ENCODE measurements at places on chromosomes 7 and 10. TPM values are rescaled to one million over a fixed set of nuclear protein-coding genes. Genes with fewer than 3 reads are reported as not detected.

DNA sequence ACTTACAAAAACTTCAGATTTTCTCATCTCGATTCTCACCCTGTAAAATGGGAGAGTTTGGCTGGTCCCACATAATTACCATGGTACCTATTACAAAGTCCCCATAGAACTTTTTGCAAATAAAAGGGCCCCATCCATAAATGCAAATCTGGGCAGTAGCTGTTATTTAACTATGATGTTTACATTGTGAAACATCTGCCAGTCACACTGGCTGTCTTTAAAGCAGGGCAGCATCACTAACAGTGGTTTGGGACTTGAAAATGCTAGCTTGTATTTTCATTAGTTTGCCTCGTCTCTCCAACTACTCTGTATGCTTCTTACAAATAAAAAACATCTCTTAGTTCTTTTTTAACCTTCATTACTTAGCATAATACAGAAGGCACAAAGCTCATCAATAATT, 240.7 kb downstream of the FZD1 start:
- H3K4me3 ChIP-seq = no peak overlapping the region
- no peak overlapping the region for H3K27ac ChIP-seq
- no peaks in the 10 kb centered on the region for H3K4me1 ChIP-seq
- H3K36me3 ChIP-seq = no peaks in the 10 kb centered on the region
- H3K27me3 ChIP-seq = no peaks in the 10 kb centered on the region

DNA sequence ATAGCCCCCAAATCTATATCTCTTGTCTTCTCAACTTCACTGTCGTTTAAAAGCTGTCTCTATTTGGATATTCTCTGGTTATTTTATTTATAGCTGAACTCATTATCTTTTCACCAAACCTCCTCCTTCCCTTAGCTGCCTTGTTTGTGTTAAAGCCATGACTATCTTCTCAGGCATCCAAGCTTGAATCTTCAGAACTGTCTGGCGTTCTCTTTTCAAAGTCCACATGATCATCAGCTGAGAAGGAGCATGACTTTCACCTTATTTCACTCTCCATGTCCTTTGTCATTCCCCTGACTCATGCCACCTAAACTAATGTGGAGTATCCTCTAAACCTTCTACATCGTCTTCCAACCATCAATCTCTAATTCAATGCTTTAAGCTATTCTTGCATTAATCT, 5.7 kb upstream of the GLCCI1 start:
- no peak overlapping the region for H3K27ac ChIP-seq
- DNase-seq = no peak
- no peaks in the 10 kb centered on the region for H3K27me3 ChIP-seq
- no peak overlapping the region for H3K4me3 ChIP-seq

DNA sequence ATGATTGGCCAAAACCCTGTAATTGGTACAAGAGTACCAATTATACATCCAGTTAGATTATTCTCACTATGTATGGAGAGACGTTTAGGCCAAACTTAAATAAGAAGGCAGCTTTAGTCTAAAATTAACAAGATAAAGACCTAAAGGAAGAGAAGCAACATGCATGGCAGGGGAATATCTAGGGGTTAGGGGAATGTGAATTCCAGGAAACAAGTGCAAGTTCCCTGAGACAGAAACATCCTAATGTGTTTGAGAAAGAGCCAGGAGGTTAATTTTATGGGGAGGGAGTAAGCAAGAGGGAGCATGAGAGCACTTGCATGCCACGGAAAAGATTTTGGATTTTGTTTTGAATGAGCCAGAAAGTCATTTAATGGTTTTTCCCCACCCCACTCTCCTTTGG, 39.6 kb upstream of the CCDC6 start:
- no peak for DNase-seq
- H3K27ac ChIP-seq = no peak overlapping the region
- H3K4me3 ChIP-seq = no peak overlapping the region
- H3K27me3 ChIP-seq = no peaks in the 10 kb centered on the region
- H3K4me1 ChIP-seq = no peaks in the 10 kb centered on the region
- H3K36me3 ChIP-seq = no peaks in the 10 kb centered on the region

TRIM73 gene
- 4.1 TPM for total RNA-seq

SORBS1 gene
- 29.4 TPM for total RNA-seq

DNA sequence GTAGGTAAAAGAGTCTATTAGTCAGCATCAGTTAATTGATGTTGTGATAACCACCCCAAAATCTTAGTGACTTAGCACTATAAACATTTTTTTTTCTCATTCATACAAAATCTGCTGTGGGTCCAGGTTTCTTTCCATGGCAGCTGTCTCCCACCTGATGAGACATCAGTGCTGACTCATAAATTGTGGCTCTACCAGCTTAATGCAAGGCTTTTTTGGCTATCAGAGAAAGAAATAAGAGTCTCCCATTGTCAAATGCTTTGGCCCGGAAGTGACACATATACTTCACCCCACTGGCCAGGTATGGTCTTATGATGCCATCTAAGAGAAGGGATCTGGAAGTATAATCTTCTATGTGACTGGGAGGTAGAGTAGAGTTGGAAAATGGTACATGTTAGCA, 14.5 kb downstream of the DNAJB9 start:
- peaks cover 3% of the 10 kb centered on the region for H3K27me3 ChIP-seq
- no peak for DNase-seq
- H3K27ac ChIP-seq = no peak overlapping the region
- no peak overlapping the region for H3K4me3 ChIP-seq
- peaks cover 8% of the 10 kb centered on the region for H3K4me1 ChIP-seq

DNA sequence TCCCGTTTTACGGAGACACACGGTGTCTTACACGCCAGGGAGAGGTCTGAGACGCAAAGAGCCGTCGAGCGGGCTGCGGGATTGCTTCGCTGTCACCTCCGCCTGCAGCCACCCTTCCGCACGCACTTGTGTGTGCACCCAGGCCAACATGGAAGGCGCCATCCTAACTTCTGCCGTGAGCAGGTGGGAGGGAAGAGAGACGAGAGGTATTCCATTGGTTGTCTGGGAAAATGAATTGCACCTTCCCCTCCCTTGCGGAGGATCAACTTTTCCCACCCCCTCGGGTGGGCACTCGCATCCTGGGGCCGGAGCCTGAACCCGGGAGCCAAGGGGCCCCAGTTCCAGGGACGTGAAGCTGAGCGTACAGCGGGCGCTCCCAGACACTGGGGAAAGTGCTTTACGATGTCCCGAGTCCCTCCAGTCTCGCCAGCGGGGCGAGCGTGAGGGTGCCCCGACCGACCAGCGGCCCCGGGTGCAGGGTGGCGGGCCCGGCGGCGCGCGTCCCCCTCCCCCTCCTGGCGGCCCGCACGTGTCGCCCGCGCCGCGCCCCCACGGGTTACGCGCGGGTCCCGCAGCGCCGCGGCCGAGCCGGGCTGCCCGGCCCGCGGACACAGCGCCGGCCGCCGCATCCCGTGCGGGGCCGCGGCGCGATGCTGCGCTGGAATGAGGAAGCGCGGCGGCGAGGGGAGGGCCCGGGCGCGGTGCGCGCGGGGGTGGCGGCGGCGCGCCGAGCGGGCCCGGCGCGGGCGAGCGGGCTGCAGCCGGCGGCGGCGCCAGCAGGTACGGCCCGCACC, 984 bp upstream of the IKZF1 start:
- H3K36me3 ChIP-seq = no peaks in the 10 kb centered on the region
- no peak for DNase-seq
- H3K27me3 ChIP-seq = peaks cover 52% of the 10 kb centered on the region
- no peak overlapping the region for H3K27ac ChIP-seq

DNA sequence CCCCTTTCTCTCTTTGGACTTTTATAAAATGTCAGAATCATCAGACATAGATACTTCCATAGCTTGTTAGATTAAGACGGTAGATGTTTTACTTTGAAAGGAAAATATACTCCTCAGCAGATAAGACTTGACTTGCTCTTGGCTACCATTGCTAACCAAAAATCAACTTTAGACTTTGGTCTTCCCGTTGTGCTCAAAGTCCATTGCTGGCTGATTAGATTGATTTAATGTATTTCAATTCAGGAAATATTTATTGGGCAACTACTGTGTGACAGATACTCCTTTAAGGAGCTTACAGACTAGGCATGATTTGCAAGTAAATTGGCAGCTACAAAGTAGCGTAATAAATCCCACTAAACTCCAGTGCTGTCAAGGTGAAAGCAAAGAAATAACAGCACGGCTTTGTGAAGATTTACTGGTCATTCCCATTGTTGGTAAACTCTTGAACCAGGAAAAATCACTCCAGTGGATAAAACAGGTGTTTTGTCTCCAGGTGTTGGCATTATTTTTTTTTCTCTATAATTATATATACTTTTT, 95.7 kb upstream of the ARMC3 start:
- H3K27me3 ChIP-seq = no peaks in the 10 kb centered on the region
- H3K36me3 ChIP-seq = no peaks in the 10 kb centered on the region
- no peak for DNase-seq
- H3K27ac ChIP-seq = no peak overlapping the region

Measured in Panc1 (cell line).